ENCODE measurements at places on chromosomes 6 and 20. TPM values are rescaled to one million over a fixed set of nuclear protein-coding genes. Genes with fewer than 3 reads are reported as not detected.

GRCh38 chr20:9794831-9795230, 44.0 kb downstream of the PAK5 start:
- H3K36me3 ChIP-seq: no peaks in the 10 kb centered on the region
- H3K4me3 ChIP-seq: no peak overlapping the region
- no peak for DNase-seq
- H3K27ac ChIP-seq: no peak overlapping the region

- H3K4me3 ChIP-seq: no peak overlapping the region
- H3K4me1 ChIP-seq: peaks cover 14% of the 10 kb centered on the region
- no peaks in the 10 kb centered on the region for H3K27me3 ChIP-seq
- peak overlapping the region; percentile 50 for H3K27ac ChIP-seq
These were observed 32.6 kb upstream of the TULP4 start for GRCh38 chr6:158279615-158280014.

DNA sequence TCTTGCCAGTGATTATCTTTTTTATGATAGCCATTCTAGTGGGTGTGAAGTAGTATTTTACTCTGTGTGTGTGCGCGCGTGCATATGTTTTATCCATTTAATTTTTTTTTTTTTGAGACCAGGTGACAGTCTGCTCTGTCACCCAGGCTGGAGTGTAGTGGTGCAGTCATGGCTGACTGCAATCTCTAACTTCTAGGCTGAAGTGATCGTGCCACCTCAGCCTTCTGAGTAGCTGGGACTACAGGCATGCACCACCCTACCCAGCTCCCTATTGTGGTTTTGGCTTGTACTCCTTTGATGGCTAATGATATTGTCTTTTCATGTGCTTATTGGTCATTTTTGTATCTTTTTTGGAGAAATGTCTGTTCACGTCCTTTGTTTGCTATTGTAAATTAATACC, 33.3 kb downstream of the ITCH start:
- H3K4me3 ChIP-seq: no peak overlapping the region
- no peak for DNase-seq
- no peak overlapping the region for H3K27ac ChIP-seq
- no peaks in the 10 kb centered on the region for H3K4me1 ChIP-seq

Gene USP49
- 1.1 TPM for total RNA-seq

Gene HLA-DMB
- 4.4 TPM for total RNA-seq

Gene PLAGL2
- total RNA-seq: 5.4 TPM
